ENCODE measurements at places on chromosomes 12 and 14.

GRCh38 chr12:108821407-108822397 is 35.7 kb downstream of the SSH1 start:
- DNase-seq, result peak; percentile 27

GRCh38 chr14:104982548-104983230 is 2.9 kb upstream of the CLBA1 start:
- no peak for DNase-seq

DNA sequence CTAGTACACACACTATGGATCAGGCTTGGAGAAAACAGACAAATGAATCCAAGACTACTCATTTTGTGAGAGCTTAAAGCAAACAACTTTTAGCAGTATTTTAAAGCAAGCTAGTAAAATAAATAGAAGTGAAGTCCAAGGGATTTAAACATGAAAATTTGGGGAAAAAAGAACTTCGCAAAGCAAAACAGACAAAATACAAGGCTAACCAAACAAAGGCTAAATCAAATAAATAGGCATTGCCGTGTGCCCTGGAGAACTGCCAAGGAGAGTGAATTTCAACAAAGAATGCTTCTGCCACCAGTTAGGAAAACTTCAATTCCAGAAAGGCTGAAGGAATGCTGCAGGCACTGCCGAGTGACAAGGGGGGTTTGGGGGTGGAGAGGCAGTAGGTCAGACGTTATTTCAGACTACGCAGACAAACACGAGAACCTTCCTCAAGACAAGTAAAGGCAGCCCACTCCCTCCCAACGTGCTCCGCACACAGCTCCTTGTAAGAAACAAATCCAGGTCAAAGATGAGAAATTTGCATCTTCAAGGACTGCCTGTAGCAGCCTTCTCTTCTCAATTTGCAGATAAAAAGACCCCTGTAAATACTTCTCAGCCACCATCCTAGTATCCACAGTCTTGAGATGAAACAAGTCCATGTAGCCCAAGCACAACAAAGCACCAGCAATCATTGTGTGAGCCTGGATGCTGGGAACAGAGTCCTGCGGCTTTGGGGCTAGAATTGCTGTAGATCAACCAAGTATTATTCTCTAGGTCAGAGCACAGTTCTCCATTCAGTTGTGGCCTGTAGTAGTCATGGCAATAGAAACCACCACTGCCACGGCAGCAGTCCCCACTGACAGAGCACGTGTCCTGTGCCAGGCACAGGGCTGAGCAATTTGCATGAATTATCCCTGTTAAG is 43.3 kb downstream of the EFCAB11 start:
- no peak for DNase-seq

- no peak for DNase-seq
Measured at GRCh38 chr12:92134638-92135274, 10.9 kb downstream of the BTG1 start.

GRCh38 chr14:93239869-93240677 is 33.0 kb downstream of the UBR7 start:
- DNase-seq, result no peak

- DNase-seq, result no peak
Measured at GRCh38 chr12:6124411-6125309, at the start of gene VWF. Gene VWF (minus strand): TSS chr12:6124670. CDS start chr12:6123196, 1,474 bp downstream.

DNA sequence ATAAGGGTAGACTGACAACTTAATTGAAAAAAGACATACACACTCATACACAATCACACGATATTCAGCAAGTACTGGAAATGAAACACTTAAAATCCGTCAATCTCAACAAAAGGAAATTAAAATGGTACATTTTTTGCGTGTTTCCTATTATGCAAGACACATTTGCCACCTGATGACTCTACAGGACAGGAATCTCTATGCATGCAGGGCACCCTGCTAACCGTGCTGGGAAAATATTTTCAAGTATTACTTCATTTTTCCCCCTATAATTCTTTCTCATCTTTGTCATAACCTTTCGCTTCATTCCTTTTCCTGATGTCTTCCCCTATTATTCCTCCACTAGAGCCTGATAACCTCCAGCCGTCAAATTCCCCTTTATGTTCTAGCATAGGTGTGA is 150.2 kb downstream of the TMEM132D start:
- DNase-seq, result no peak

DNA sequence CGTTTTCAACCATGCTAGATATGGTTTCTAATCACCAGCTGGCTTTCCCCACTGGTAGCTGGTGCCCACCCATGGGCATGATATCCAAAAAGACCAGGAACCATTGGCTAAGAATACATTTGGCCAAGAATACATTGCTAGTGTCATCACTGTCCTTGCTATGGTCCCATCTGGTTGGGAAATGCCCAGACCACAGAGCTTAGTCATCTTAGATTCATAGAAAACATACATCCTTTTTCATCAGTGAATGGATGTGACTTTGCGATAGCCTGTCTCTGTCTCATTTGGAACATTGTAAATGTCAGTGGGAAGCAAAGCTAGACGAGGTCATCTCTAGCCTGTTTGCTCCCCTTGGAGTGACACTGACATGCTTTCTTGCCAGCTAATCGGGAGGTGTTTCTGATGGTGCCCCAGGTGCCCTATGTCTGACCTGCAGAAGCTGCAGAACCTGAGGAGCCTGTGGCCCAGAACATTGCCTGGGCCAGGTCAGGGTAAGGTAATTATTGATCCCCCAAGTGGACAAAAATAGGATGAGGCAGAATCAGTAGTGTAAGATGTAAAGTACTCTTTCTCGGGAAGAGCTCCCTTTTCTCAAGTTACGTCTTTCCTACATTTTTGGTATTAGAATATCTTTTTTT is 194.8 kb downstream of the SLC41A2 start:
- DNase-seq, result no peak

Measured in stimulated activated CD4-positive, alpha-beta T cell treated with anti-CD3 and anti-CD28 coated beads, Interleukin-4, amount 100 ng/mL, for 48 hours (primary cell).